ENCODE measurements at places on chromosomes 6 and 20. TPM values are rescaled to one million over a fixed set of nuclear protein-coding genes. Genes with fewer than 3 reads are reported as not detected.

Gene TP53TG5
- total RNA-seq, result 1.6 TPM

Gene CASS4
- total RNA-seq, result not detected

- no peak for DNase-seq
Observed at GRCh38 chr6:12138381-12138780, 126.3 kb downstream of the HIVEP1 start.

DNA sequence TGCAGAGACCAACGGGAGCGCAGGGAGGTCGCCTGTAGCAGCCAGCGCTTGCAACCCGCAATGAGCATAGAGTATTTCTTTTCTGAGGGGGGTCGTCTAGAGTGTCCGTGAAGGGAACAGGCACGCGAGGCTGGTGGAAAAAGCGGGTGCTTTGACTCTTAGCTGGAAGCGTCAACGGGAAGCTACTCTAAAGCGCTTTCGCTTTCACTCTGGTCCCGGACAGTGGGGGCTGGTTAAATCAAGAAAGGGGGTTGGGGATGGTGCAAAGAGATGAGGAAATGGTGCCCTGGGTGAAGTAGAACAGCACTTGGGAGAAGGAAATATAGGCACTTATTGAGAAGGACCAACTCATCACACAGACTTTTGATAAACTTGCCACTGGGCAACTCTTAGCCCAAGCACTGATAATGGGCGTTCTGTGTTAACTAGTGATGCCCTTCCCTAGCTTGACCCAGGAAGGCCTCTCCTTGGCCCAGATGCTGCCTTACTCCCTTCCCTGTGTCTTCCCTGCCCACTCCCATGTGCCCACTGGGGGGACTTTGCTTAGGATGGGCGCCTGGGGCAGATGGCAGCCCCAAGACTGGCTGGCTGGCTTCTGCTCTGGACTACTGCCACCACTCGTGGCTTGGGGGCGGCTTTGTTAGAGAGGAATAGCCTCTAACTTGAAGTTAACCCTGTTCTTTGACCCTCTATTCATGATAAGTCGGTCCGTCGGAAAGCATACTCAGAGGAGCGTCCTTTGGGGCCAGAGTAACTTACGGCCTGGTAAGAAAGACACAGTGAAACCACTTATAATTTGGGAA, 585 bp downstream of the PSMB9 start:
- no peak for DNase-seq

GRCh38 chr6:32615885-32616532, 21.2 kb upstream of the HLA-DQA1 start:
- DNase-seq, result no peak

DNA sequence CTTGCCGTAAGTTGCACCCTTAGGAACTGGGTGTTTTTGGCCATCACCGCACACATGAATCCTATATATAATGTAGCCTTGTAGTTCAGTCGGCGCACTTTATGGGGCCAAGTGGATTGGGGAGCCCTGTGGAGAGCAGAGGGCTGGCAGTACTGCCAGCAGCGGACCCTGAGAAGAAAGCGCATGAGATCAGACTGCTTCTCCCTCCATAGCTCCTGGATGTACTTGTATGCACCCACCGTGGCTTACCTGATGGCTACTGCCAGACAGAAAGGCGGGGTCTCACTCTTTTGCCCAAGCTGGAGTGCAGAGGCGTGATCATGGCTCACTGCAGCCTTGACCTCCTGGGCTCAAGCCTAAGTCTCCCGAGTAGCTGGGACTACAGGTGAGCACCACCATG, 32.8 kb upstream of the OVOL2 start:
- no peak for DNase-seq

DNA sequence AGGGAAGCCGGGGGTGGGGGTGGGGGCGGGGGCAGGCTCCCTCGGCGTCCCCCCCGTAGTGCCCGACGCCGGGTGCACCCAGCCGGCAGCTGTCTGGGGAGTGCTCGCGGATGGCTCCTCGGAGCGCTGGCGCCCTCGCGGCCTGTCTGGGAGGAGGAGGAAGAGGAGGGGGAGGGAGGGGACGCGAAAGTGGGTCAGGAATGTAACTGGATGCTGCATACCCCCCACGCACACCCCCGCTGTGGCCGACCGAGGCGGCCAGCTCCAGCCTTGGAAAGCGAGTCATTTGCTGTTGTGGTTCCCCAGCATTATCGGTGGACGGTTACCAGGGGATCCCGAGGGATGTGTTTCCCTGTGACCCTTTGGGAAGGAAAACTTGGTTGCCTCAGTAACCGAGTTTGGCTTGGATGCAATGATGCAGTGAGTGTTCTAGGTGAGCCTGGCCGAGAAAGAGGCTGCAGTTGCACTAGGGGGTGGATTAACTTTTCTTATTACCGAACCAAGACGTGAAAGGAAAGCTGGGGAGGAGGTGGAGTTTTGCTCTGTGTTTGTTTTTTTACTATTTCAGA, 55.2 kb upstream of the RREB1 start:
- DNase-seq, result peak; percentile 8

DNA sequence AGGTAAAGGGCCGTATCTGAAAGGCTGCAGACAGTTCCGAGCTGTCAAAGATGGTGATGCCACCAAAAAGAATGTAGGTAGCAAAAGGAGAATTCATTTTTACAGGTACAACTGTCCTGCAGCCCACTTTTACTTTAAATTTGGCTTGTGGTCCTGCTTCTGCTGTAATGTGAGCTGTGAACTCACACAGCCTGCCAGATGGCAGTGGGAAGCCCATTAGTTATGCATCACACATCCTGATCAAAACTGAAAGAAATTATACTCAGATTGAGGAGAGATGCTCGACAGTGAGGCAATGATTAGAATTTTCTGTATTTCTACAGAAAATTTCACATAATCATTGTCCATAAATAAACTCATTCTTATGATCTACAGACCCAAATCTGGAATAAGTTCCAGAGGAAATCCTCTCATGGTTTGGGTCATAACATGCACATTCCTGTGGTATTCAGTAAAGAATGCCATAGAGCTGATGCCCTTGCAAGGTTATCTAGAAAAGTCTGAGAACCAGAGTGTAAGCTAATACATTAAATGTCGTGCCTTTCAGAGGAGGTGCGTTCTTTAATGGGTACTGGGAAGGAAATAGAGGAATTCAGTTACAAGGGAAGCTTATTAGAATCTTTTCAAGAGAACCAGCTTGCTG, 23.9 kb upstream of the E2F3 start:
- DNase-seq, result no peak

DNA sequence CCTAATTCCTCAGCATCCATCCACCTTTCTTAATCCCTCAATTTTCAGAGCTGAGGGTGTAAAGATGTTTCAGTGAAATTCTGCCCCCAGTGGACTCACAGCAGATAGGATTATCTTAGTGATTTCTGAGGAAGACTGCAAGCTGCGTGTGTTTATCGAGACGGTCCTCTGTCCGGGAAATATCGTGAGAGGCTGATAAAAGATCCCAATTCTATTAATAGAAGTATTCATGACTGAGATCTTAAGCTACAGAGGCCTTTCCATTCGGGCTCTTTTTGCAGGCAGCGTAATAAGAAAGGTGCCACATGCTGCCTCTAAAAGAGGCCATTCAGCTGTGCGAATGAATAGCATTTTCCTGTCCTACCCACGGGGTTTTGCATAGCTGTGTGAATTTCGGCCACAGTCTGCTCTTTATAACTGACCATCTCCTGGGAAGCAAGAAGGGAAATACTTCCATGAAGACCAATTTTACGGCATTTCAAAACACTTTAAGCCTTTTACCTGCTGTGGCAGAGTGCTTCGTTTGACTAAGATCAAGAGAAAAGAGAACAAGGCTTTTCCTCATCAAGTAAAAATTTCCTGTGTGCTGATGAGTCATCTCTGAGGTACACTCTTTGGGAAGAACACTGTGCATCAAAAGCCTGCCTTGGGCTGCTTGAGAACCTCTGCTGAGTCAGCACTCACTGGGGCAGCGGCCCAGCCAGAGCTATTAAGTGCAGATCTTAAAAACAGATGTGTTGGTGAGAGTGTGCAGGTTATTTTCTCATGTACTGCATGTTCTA, 208.8 kb downstream of the ARHGAP18 start:
- peak; percentile 83 for DNase-seq
